ENCODE measurements at places on chromosomes 11 and 22. TPM values are rescaled to one million over a fixed set of nuclear protein-coding genes. Genes with fewer than 3 reads are reported as not detected.

MUC5B gene
- total RNA-seq = not detected

DENND5A gene
- total RNA-seq = 111 TPM

BCR gene
- 28.4 TPM for total RNA-seq

DNA sequence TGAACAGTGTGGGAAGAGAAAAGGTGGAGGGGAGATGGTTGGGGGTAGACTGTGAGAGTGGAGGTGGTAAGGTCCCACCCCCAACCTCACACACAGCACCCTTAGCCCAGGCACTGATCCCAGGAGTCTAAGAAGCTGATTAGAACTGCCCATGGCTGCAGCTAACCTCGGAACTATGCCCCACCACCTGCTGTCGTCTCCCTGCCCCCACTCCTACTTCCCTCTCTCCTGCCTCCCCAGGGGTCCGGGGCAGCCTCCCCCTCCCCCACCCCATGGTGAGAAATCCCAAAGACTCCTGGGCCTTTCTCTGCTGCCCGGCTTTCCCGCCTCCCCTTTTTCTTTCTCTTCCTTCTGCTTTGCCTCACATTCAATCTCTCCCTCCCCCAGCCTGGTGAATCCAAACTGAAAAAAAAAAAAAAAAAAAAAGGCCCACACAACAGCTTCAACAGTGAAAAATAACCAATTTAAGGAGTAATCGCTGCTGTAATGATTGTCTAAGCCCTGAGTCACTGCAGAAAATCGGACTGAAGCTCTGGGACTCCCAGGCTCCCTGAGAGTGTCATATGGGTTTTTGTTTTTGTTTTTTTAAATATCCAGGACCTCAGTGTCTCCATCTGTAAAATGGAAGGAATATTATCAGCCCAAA is 9.6 kb upstream of the TP53I11 start:
- DNase-seq = no peak
- H3K27me3 ChIP-seq = peaks cover 4% of the 10 kb centered on the region
- no peak overlapping the region for H3K27ac ChIP-seq
- H3K4me3 ChIP-seq = no peak overlapping the region

DNA sequence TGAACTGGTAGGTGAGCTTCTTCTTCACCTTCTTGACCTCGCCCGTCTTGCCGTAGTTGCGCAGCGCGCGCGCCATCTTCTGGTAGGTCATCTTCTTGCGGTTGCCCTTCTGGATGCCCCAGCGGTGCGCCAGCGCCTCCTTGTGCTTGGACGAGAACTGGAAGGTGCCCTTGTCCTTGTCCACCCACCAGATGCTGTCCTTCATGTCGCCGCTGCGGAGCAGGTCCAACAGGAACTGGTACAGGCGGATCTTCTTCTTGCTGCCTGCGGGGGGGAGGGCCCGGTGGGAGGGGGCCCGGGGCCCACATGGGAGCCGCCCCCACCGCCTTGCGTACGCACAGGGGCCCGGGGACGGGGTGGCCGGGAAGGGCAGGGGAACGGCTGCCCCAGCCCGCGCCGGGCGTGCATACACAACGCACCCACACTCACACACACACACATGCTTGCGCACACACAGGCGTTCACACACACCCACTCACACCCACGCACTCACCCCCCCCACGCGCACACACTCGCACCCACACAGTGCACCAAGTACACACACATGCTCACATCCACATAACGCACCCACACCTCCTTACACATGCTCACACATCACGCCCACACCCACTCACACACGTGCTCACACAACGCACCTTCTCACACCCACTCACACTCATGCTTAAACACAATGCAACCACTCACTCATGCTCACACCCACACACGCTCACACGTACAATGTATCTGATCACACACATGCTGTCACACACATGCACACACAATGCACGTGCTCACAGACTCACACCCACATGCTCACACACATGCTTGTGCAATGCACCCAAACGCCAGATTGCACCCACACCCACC is 3.0 kb upstream of the MYBPC3 start:
- no peaks in the 10 kb centered on the region for H3K36me3 ChIP-seq
- no peaks in the 10 kb centered on the region for H3K27me3 ChIP-seq
- no peak overlapping the region for H3K27ac ChIP-seq
- DNase-seq = no peak

- no peaks in the 10 kb centered on the region for H3K27me3 ChIP-seq
- DNase-seq = no peak
- peaks cover 8% of the 10 kb centered on the region for H3K36me3 ChIP-seq
- no peaks in the 10 kb centered on the region for H3K4me1 ChIP-seq
- no peak overlapping the region for H3K27ac ChIP-seq
These were observed 144.9 kb downstream of the PGR start for GRCh38 chr11:100984668-100985067.

GRCh38 chr22:46794491-46794890 is 32.0 kb downstream of the TBC1D22A start:
- H3K27ac ChIP-seq = no peak overlapping the region
- peaks cover 30% of the 10 kb centered on the region for H3K4me1 ChIP-seq
- peaks cover 1% of the 10 kb centered on the region for H3K36me3 ChIP-seq
- H3K4me3 ChIP-seq = no peak overlapping the region
